ENCODE measurements at places on chromosomes 7 and 10.

GRCh38 chr10:125916977-125917376, 20.6 kb downstream of the FANK1 start:
- H3K27ac ChIP-seq, result no peak overlapping the region
- H3K36me3 ChIP-seq, result peaks cover 4% of the 10 kb centered on the region
- no peak overlapping the region for H3K4me3 ChIP-seq
- peaks cover 3% of the 10 kb centered on the region for H3K4me1 ChIP-seq
- DNase-seq, result no peak

DNA sequence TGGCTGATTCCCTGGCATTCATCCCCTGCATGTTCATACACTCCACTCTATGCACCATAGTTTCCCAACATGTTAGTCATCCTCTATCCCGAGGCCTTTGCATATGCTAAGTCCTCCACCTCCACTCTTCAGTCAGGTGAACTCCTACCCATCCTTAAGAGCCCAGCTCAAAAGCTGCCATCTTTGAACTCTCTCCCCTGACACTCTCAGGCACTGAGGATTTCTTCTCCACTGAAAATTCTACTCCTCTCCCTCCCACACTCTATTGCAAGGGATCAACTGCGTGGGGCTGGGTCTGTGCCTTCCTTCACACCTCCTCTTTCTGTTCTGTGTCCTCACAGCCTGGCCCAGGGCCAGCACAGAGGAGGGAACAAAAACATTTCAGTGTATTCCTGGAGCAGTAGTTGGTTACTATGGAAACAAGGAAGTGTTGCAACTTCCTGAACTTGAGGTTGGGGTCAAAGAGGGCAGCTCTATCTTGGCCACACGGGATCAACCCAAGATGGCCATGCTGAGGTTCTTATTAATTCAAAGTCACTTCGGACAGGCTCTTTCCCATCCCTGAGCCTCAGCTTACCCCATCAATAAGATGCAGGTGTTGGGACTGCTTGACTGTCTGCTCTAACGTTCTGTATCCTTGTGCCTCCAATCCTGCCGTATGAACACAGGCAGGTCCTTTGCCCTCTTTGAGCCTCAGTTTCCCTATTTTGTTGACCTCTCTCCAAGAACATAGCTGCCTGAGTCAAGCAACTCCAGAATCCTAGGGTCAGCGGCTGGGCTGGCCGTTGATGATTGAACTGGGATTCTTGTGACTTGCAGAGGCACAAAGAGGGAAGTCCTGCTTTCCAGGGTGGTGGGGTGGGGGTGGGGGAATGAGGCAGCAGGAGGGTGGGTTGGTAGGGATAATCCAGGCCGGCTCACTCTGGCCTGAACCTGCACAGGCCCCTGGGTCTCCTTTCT, 15.5 kb downstream of the ZMIZ1 start:
- H3K4me3 ChIP-seq, result no peak overlapping the region
- peak overlapping the region; percentile 11 for H3K27ac ChIP-seq
- peaks cover 56% of the 10 kb centered on the region for H3K4me1 ChIP-seq
- H3K36me3 ChIP-seq, result no peaks in the 10 kb centered on the region
- H3K27me3 ChIP-seq, result no peaks in the 10 kb centered on the region

GRCh38 chr10:127354255-127354654, 157.9 kb upstream of the INSYN2A start:
- no peak for DNase-seq
- H3K27ac ChIP-seq, result no peak overlapping the region
- H3K4me3 ChIP-seq, result no peak overlapping the region
- H3K36me3 ChIP-seq, result no peaks in the 10 kb centered on the region

DNA sequence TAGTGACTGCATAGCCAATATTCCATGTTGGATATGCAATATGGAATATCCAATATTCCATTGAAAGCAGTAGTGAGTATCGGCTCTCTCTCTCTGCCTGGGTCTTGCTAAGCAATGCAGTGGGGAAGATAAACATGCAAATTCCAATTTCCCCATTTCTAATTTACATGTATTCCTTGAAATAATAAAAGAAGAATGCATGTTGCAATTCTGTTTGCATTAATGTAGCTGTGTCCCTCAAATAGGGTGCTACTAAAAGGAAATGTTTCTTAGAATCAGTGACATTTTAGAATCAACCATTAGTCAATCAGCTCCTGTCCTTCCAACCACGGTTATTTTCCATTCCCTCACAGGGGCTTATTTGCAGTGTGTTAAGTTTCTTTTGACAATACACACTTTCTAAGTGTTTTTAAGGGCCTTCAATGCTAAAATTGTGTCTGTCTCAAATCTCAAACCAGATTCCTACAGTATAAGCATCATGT, 46.7 kb downstream of the AFAP1L2 start:
- no peak overlapping the region for H3K4me3 ChIP-seq
- H3K4me1 ChIP-seq, result peaks cover 33% of the 10 kb centered on the region
- H3K27me3 ChIP-seq, result no peaks in the 10 kb centered on the region
- no peaks in the 10 kb centered on the region for H3K36me3 ChIP-seq
- no peak overlapping the region for H3K27ac ChIP-seq
- no peak for DNase-seq

DNA sequence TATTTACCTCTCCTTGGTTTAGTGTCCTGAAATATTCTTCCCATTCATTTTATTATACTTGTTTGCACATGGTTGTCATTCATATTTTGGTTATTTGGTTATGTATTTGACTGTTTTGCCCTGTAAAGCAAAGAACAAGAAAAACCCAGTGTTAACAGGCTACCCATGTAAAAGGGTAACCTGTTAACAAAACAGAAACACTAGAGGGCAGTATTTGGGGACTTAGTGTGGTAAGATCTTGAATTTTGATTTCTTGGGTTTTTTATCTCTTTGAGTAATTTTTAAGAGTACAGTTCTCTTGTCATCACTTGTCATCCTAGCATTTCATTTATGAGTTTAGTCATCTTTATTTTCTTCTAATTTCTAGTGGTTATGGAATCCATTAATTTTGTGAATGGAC, 51.3 kb downstream of the POLL start:
- no peak for DNase-seq
- no peak overlapping the region for H3K4me3 ChIP-seq
- peaks cover 4% of the 10 kb centered on the region for H3K4me1 ChIP-seq
- H3K36me3 ChIP-seq, result no peaks in the 10 kb centered on the region
- H3K27me3 ChIP-seq, result no peaks in the 10 kb centered on the region

DNA sequence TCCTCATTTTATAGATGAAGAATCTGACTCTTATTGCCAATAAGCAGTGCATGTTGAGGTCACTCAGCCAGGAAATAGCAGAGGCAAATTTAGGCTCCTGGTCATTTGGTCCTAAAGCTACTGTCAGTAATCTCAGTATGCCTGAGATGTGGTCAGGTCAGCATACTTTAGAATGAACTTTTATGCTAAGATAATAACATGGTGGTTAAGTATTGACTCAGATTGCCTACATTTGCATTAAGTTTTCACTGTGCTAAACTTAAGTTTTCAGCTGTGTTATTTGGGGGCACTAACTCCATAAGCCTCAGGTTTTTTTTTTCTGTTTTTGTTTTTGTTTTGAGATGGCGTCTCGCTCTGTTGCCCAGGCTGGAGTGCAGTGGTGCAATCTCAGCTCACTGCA, 35.9 kb upstream of the CCSER2 start:
- no peaks in the 10 kb centered on the region for H3K36me3 ChIP-seq
- H3K4me1 ChIP-seq, result peaks cover 39% of the 10 kb centered on the region
- no peaks in the 10 kb centered on the region for H3K27me3 ChIP-seq
- H3K27ac ChIP-seq, result no peak overlapping the region
- DNase-seq, result no peak

- no peaks in the 10 kb centered on the region for H3K4me1 ChIP-seq
- DNase-seq, result no peak
- no peak overlapping the region for H3K4me3 ChIP-seq
- H3K27me3 ChIP-seq, result no peaks in the 10 kb centered on the region
- no peak overlapping the region for H3K27ac ChIP-seq
These were observed 9.1 kb upstream of the PPP1R9A start for GRCh38 chr7:94898340-94898739.

DNA sequence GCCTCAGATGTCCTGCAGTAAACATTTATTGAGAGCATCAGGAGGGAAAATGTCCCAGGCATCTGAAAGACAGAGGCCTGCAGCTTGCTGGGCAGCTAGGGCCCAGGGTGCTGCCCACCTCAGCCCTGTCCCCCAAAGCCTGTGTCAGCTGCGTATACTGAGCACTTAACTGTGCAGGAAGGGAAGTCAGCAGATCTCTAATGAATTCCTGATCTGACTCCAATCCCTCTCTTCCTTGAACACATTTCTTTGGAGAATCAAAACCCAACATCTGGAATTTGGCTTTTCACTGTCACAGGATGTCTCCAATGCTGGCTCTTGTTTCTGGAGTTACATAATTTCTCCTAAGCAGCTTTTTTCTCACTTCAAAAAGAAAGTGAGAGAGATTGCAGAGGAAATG, 364.7 kb upstream of the NFE2L3 start:
- no peaks in the 10 kb centered on the region for H3K4me1 ChIP-seq
- no peak overlapping the region for H3K4me3 ChIP-seq
- H3K27ac ChIP-seq, result no peak overlapping the region
- H3K36me3 ChIP-seq, result no peaks in the 10 kb centered on the region
- DNase-seq, result no peak

GRCh38 chr10:77290528-77291155, 347.0 kb downstream of the KCNMA1 start:
- peaks cover 11% of the 10 kb centered on the region for H3K27me3 ChIP-seq
- no peak overlapping the region for H3K27ac ChIP-seq
- no peaks in the 10 kb centered on the region for H3K36me3 ChIP-seq
- peaks cover 64% of the 10 kb centered on the region for H3K4me1 ChIP-seq
- no peak overlapping the region for H3K4me3 ChIP-seq
- no peak for DNase-seq

DNA sequence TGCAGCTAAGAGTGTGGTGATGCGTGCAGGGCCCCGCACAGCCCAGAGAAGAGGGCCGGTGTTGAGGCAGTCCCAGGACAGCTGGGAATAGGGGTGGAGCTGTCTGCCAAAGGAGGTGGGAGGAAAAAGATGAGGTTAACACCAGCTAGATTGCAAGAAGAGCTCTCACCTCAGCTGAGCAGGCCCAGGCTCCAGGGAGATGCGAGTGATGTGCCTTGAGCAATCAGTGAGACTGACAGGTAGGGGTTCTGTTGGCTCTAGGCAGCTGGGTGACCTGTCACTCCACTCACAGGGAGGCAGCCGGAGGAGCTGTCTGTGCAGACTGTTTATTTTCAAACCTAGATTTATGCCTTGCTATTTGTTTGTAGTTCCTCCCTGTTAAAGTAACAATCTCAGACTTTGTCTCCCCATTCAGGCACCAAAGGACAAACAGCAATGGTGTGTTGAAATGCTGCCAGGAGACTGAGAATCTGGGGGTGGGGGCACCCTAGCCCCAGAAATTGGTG, 205.1 kb upstream of the CXCL12 start:
- DNase-seq, result no peak
- H3K36me3 ChIP-seq, result no peaks in the 10 kb centered on the region
- no peak overlapping the region for H3K27ac ChIP-seq

DNA sequence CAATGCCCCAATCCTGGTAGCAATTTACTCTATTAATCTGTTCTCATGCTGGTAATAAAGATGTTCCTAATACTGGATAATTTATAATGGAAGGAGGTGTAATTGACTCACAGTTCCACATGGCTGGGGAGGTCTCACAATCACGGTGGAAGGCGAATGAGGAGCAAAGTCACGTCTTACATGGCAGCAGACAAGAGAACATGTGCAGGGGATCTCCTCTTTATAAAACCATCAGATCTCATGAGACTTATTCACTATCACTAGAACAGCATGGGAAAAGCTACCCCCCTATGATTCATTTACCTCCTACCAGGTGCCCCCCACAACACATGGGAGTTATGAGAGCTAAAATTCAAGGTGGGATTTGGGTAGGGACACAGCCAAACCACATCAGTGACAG, 872.2 kb downstream of the ANKRD7 start:
- H3K4me1 ChIP-seq, result peaks cover 30% of the 10 kb centered on the region
- peaks cover 2% of the 10 kb centered on the region for H3K27me3 ChIP-seq
- H3K4me3 ChIP-seq, result no peak overlapping the region
- H3K36me3 ChIP-seq, result peaks cover 42% of the 10 kb centered on the region
- H3K27ac ChIP-seq, result no peak overlapping the region

- no peak overlapping the region for H3K27ac ChIP-seq
- no peaks in the 10 kb centered on the region for H3K4me1 ChIP-seq
- no peaks in the 10 kb centered on the region for H3K27me3 ChIP-seq
- no peaks in the 10 kb centered on the region for H3K36me3 ChIP-seq
- no peak for DNase-seq
- no peak overlapping the region for H3K4me3 ChIP-seq
These were observed 67.8 kb downstream of the TBXAS1 start for GRCh38 chr7:139896831-139897230.

- peaks cover 2% of the 10 kb centered on the region for H3K4me1 ChIP-seq
- no peak for DNase-seq
- H3K4me3 ChIP-seq, result no peak overlapping the region
- no peak overlapping the region for H3K27ac ChIP-seq
These were observed 33.7 kb downstream of the CYP2C8 start for GRCh38 chr10:95035332-95036295.

DNA sequence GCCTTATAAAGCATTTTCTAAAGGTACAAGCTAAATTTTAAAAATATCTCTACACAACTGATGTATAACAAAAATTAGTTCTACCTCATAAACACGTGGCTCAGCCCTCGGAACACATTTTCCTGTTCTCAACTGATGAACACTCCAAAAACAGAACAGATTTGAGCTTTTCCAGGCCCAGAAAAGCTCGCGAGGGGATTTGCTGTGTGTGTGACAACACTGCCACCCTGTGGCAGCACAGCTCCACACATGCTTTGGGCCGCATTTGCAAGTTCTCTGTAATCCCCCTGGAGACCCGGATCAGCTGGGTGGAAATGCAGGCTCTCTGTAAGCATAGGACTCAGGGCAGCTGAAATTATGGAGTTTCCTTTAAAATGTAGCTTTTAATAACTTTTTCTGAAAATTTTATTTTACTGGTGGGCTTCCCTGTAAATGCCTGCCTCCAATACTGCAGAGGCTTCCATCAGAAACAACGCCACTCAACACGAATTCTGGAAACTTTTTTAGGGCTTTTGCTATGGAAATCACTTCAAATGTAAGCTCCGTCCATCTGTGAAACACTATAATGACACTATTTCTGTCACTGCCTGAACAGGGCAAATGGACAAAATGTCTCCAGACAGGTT, 155.5 kb downstream of the COBL start:
- H3K27ac ChIP-seq, result no peak overlapping the region
- peak; percentile 78 for DNase-seq
- H3K4me1 ChIP-seq, result peaks cover 21% of the 10 kb centered on the region
- no peaks in the 10 kb centered on the region for H3K36me3 ChIP-seq
- no peaks in the 10 kb centered on the region for H3K27me3 ChIP-seq

DNA sequence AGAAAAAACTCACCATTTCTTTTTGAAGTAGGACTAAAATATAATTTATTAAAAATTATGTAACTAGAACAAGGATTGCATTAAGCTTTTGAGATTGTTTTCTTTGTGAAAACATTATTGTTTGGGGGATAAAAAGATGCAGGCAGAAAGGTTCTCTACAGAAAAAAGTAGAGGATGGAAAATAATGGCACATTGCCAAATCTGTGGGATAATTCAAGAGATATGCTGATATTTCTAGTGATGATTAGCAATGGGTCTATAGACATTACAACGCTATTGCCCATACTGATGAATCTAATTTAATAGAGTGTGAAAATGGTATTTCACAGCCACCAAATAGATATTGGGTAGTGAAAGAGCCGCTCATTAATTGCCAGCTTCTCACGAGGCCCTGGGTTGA, 204.3 kb downstream of the RAPGEF5 start:
- peaks cover 23% of the 10 kb centered on the region for H3K4me1 ChIP-seq
- no peak for DNase-seq
- H3K27me3 ChIP-seq, result no peaks in the 10 kb centered on the region
- H3K36me3 ChIP-seq, result peaks cover 7% of the 10 kb centered on the region

GRCh38 chr10:30184397-30185033, 125.1 kb upstream of the JCAD start:
- no peaks in the 10 kb centered on the region for H3K27me3 ChIP-seq
- DNase-seq, result no peak
- no peak overlapping the region for H3K27ac ChIP-seq

GRCh38 chr7:130908345-130909160, 174.5 kb upstream of the KLF14 start:
- no peak for DNase-seq
- H3K27me3 ChIP-seq, result no peaks in the 10 kb centered on the region
- H3K4me1 ChIP-seq, result peaks cover 59% of the 10 kb centered on the region
